ENCODE measurements at places on chromosomes 2 and 18.

- no peak for DNase-seq
Measured at GRCh38 chr2:69693059-69693774, 48.7 kb upstream of the ANXA4 start.

DNA sequence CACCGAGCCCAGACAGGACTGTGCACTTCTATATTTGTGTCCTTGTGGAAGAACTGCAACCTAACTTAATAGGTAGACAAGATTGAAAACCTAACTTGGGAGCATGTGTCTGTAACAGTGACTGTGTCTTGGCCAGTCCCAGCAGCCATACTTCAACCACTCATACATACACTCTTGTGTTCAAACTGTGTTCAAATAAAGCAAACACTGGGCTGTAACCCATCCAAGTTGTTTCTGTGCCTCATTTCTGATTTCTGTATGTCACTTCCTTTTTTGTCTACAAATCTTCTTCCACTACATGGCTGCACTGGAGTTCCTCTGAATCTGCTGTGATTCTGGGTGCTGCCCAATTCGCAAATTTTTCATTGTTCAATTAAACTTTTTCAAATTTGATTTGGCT is 31.0 kb downstream of the MSGN1 start:
- no peak for DNase-seq

DNA sequence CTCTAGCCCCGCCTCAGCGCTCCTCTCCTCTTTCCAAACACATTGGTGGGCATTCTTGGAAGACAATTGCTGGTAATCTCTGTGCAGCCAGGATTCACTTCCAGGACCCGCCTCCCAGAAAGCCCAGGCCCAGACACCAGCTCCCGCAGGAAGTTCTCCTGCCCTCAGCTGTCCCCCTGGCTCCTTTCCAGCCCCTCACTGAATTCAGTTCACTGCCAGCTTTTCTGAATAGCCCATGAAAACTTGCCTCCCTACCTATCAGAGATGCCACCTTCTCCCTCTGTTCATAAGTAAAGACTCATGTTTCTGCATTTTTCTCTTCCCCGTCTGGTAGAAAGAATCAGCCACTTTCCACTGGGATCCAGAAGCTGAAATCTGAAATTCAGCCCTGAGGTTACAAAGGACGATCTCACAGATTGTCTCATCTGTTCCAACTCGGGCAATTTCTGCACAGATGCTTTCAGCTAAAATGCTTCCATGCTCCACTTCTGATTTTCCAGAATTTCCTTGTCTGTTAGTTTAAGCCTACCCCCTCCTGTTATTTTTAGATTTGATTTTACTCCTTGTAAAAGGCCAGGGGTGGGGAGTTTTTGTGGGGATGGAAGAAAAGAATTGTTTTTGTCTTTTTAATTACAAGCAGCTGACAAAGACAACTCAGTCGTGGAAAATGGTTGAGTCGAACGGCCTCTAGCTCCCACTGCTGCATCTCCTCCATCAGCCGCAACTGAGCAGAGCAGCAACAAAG is 98.1 kb downstream of the SP3 start:
- no peak for DNase-seq

DNA sequence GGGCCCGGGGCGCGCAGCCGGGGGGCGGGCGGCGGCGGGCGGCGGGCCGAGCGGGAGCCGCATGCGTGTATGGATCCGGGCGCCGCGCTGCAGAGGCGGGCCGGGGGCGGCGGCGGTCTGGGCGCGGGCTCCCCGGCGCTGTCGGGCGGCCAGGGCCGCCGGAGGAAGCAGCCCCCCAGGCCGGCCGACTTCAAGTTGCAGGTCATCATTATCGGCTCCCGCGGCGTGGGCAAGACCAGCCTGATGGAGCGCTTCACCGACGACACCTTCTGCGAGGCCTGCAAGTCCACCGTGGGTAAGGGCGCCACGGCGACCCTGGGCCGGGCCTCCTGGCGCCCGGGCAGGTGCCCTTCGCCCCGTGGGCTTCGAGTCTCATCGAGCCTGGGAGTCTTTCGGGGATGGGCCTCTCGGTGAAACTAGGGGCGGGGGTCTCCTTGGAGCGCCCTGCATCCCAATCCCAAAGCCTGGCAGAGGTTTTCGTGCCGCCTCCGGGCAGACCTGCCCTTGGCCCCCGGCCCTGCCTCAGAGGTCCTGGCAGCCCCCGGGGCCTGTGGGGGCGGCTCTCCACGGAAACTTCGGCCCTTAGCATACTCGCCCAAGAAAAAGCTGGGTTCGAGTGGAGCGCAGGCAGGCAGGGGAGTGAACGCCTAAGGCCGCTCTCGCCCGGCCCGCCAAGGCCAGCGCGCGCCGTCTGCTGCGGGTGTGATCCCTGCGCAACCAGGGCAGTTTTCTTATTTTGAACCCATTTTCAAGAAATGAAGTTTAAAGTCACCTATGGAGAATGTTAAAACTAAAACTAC is 622 bp downstream of the RAB12 start:
- DNase-seq: peak; percentile 11

DNA sequence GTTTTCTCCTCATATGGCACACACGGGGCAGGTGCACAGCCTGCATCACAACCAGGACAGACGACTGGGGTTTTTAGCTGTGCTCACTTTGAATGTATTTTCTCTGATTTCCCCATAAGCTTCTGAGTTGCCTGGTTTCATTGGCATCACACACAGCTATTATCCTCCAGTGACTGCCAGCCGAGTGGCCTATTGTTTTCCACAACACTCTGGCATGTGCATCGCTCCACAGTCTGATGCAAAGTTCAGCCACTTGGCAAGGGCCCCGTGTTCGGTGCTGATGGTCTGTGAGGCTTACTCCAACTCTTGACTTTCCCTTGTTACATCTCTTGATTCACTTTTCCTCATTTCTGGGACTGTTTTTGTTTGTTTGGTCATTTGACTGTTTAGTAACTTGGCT is 593.1 kb downstream of the CBLN2 start:
- peak; percentile 2 for DNase-seq

GRCh38 chr18:49898421-49898820 is 85.1 kb upstream of the ACAA2 start:
- DNase-seq: peak; percentile 84

DNA sequence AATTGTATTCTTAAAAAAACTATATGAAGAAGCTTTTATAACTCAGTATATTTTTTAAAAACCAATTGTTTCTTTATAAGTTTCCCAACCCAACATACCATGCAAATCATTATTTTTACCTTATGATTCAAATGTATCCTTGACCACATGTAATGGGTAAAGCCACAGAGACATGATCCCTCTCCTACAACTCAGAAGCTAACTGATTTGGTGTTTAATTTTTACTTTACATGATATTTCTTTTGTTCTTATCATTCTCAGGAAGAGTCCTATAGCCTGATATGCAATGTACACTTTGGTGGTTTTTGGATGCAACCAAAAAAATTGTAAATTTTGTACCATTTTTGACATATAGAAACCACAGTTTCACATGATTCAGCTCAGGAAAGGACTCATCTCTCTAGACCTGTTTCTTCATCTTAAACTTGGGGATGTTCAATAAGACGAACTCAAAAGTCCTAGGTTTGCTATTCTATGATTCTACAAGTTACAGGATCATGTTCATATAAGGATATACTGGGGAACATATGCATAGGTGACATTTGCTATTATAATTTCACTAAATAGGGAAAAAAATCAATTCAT is 85.2 kb upstream of the RBBP8 start:
- no peak for DNase-seq

GRCh38 chr2:181066333-181066732 is 85.9 kb downstream of the UBE2E3 start:
- DNase-seq: no peak

GRCh38 chr18:25052511-25052921 is 299.4 kb downstream of the ZNF521 start:
- no peak for DNase-seq

GRCh38 chr2:31238126-31238905 is 4.4 kb downstream of the EHD3 start:
- DNase-seq: no peak

DNA sequence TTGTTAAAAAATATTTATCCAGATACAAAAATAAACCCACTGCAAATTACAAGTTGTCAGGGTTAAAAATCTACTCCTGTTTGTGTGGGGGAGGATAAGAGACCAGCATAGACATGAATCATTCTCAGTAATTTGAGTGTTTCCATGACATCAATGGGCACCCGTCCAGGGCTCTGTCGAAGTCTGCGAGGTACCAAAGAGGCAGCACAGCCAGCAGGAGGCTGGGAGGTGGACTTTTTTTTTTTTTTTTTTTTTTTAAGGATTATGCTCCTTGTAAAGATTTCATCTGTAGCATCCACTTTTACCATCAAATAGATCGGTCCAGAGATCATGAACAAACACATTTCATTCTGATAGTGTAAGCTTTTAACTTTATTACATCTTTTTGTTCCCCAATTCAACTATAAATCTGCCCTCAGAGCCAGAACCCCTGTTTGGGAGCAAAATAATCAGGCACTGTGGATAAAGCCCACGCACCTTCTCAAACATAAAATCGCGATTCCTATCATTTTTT is 182.0 kb downstream of the TCF4 start:
- DNase-seq: peak; percentile 94

DNA sequence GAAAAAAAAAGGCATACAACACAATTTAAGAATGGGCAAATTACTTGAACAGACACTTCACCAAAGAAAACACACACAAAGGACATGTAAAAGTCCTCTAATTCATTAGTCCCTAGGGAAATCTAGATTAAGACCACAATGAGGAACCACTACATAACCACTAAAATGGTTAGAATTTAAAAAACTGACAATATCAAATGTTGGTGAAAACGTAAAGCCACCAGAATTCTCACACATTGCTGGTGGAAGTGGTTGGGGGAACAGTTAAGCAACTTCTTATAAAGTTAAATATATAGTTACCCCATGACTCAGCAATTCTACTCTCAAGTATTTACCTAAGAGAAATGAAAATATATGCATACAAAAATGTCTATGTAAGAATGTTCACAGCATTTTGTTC is 11.8 kb downstream of the RTN4 start:
- peak; percentile 34 for DNase-seq

DNA sequence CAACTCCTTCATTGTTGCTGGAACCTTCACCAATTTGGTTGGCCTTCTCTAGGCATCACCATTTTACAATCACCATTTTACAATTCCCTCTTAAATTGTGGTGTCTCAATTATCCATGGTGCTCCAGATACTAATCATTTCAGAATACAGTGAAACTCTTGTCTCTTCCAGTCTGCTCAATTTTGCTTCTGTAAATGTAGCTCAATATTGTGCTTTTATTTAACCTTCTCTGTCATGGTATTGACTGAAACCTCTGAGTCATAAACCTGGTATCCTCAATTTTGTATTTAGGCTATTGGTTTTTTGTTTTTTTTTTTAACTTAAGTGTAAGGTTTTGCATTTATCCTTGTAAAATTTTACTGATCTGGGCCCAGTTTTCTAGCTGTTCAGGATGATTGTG is 16.1 kb downstream of the STRADB start:
- no peak for DNase-seq

DNA sequence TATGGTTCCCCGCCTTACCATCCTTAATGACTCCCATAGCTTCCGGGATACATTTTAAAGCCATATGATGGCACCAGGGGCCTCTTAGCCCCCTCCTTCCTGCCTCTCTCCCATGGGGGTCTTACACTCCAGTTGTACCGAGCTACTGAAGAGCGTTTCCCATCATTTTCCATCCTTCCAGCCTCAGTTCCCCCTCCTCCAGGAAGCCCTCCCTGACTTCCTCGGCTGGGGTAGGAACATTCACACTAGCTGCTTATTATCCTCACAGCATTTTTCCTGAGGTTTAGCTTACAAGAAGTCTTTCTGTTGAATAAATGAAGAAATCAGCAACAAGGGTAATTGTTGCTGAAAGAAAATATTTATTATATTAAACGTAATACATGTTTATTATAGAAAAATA is 41.1 kb downstream of the LRRFIP1 start:
- no peak for DNase-seq

DNA sequence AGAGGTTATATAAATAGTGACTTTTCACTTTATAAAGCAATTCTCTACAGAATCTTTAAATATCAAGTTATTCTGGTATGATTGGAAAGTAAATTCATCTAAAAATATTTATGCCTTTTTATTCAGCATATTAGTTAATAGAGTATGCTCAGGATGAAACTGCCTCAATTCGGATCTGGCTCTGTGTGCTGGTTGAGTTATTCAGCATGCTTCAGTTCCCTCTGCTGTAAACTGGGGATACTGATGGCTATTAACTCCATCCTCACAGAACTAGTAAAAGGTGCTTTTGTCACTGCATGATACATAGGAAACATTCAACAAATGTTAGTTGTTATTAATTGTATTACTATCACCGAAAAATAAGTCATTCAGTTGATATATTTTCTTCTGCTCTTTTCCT is 250.3 kb downstream of the NRXN1 start:
- DNase-seq: no peak

DNA sequence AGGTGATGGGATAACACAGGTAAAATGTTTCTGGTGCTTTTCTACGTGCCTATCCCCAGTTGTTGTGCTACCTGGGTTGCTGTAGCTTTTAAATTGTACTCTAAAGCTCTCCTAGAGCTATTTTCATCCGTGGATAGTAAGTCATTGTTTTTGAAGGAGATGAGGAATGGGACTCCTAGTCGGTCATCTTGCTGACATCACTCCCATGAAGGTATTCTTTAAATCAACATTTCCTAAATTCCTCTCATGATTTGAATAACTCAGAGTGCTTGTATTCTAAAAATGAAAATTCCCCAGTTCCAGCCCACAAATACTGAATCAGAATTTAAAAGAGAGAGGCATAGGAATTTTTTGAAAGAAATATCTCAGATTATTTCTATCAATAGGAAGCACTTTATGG is 44.3 kb downstream of the CCDC148 start:
- DNase-seq: no peak

DNA sequence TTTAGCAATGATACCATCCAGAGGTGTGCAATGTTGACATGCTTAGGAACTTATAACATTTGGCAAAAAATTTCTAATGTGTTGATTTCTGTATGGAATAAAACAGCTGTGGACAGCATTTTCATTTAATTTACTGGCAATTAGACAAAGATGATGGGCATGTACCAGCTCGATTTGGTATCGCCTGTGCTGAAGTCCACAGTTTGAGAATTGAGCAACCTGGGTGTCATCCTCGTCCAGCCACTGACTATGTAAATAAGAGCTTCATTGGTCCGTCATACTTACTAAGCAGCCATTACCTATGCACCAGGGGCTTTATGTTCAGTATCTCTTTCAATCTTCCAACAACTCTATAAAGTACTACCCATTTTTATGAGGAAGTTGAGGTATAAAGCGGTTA is 24.6 kb upstream of the ACAA2 start:
- no peak for DNase-seq
